ENCODE measurements at places on chromosomes 2 and 18. TPM values are rescaled to one million over a fixed set of nuclear protein-coding genes. Genes with fewer than 3 reads are reported as not detected.

- DNase-seq, result peak; percentile 23
Observed at GRCh38 chr2:121281107-121281506, 3.9 kb downstream of the TFCP2L1 start.

DNA sequence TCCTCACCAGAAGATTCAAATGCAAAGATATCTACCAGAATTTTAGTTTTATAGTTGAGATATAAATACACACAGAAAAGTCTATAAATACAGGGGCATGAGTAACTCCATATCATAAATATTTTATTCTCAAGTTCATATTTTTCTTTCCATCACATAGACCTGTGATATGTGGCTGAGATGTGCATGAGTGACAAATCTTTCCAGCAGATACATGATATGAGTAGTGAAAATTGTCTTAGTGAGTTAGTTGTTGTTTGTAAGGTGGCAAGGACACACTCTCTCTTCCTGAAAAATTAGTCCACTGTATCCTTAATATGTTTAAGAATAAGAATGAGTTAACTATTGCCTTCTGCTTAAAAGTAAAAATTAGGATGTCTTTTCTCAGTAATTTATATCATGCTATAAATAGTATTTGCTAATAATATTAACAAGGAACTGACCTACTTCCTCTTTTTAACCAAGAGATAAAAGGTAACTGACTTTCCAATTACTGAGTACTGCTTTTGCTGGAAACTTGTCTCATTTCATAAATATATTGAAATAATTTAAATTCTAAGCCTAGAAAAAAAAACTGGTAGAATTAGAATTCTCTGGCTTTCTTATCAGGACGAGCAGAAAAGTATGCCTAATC, 85.2 kb upstream of the SESTD1 start:
- no peak for DNase-seq

- no peak for DNase-seq
Observed at GRCh38 chr2:169072163-169072925, 3.0 kb downstream of the DHRS9 start.

FBLN7 gene
- 5.8 TPM for total RNA-seq

DNA sequence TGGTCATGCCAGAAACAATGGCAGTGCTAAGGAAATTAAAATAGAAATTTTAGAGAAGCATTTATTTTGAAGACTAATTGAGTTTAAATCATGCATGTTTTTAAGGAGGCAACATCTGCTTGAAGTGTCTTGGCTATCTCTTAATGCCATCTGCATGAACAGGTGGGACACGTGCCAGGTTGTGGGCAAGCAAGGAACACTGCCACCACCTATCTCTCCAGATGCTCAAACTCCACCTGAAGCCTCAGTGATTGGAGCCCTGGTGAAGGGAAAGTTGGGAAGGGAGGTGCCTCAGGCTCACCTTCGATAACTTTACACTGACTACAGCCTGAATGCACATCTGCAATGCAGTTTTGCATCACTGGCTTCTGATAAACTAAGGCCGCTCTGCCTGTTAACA, 91.5 kb downstream of the TPGS2 start:
- no peak for DNase-seq

MOCOS gene
- 14.4 TPM for total RNA-seq

DNA sequence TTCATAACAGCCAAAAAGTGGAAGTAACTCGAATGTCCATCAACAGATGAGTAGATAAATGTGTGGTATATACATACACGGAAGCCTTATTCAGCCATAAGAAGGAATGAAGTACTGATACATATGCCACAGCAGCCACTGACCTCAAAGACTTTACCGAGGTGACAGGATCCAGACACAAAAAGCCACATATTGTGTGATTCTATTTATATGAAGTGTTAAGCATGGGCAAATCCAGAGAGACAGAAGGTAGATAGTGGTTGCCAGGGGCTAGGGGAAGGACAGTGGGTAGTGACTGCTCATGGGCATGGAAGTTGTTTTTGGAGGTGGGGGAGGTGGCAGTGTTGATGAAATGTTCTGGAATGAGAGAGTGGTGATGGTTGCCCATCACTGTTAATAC, 33.9 kb downstream of the ZAP70 start:
- DNase-seq, result no peak

DNA sequence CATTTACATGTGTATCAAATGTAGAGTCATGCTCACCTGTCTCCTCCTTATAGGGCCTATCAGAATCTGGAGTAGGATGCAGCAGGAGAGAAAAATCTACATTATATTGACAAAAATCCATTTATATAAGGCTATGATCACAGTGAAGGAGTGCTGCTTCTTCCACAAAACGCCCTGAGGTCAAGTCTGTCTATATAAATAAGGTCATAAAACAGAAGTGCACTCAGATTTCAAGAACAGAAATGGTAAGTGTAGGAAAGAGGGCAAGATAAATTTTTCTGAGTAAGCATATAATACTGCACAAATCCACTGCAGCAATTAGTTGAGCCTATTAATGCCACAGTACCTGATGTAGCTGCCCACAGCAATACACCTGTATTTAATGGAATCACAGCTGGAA, 51.8 kb downstream of the COL5A2 start:
- no peak for DNase-seq

KIAA2012 gene
- total RNA-seq, result not detected

VAMP5 gene
- 21.8 TPM for total RNA-seq

DNA sequence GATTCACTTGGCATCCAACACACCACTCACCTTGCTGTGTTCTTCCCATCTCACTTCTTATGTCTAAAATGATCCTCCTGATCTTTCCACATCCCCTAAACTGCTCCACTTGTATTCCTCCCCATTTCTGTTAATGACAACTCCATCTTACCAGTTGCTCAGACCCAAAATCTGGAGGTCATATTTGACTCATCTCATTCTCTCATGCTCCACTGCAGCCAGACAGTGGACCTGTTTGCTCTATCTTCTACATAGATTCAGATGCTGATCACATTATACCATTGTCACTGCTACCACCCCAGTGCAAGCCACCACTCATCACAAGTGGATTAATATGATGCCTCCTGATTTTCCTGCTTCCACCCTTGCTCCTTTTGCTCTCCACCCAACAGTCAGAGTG, 7.9 kb upstream of the NABP1 start:
- no peak for DNase-seq

- DNase-seq, result no peak
Observed at GRCh38 chr2:54665436-54665856, 58.0 kb upstream of the EML6 start.

- peak; percentile 94 for DNase-seq
Observed at GRCh38 chr2:235050980-235051351, 99.1 kb downstream of the SH3BP4 start.

DNA sequence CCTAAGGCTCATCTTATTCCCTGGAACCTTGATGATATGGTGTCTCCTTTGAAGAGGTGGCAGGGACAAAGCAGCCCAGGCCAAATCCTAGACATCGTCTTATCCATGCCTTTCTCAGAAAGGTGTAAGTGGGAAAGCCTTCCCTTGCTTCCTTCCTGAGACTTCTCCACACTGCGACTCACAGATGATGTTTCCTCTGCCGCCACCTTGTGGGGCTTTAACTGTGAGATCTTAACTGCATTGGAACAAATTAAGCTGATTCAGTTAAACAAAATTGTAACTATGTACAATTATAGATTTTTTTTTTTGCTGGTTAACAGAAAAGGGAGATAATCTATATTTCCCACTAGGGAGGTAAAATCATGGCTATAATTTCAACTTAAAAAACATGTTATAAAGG, 10.0 kb upstream of the GCA start:
- DNase-seq, result no peak

GRCh38 chr2:69304656-69305055, 82.4 kb downstream of the GFPT1 start:
- DNase-seq, result peak; percentile 27

DNA sequence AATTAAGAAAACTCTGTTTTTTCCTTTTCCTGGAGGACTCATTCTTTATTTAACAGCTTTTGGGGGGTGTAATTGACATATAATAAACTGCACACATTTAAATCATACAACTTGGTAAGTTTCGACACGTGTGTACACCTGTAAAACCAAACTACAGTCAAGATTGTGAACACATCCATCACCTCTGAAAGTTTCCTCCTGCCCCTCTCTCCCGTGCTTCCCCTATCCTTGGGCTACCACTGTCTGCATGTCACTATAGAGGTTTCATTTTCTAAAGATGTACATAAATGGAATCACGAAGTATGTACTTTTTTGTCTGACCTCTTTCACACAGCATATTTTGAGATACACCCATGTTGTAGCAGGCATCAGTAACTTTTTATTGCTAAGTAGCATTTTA, 100.0 kb downstream of the BIN1 start:
- peak; percentile 34 for DNase-seq

KCNG2 gene
- total RNA-seq, result not detected

DNA sequence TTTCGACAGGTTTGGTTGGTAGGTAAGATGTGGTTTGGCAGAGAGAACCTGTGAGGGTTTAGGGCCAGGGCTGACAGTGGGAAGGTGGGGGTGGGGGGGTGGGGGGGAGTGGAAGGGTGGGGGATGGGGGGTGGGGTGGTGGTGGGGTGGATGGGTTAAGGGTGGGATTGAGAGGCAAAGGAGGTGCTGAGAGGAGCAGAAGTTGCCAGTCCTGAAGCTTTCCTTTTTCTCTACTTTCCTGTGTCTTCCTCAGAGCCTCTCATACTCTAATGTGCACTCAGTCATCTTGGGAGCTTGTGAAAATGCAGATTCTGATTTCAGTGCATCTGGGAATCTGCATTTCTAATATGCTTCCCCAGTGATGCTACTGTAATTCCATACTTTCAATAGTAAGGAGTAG, 21.0 kb downstream of the MAP4K4 start:
- no peak for DNase-seq
